Aortic smooth muscle cell (primary cell): ENCODE measurements at places on chromosomes 5 and 9. TPM values are rescaled to one million over a fixed set of nuclear protein-coding genes. Genes with fewer than 3 reads are reported as not detected.

SLC36A2 gene
- total RNA-seq: not detected in 2 replicates

SOHLH1 gene
- not detected in 2 replicates for total RNA-seq

TLX3 gene
- not detected in 2 replicates for total RNA-seq

PROB1 gene
- total RNA-seq: 0.31 and 0.40 TPM in 2 replicates

SHOC1 gene
- not detected in 2 replicates for total RNA-seq

BHMT gene
- total RNA-seq: under 0.01 TPM in 1 of 2 replicates, not detected in the other
